ENCODE measurements at places on chromosomes 5 and 9.

GRCh38 chr5:174852143-174852542 lies 127.8 kb downstream of the MSX2 start:
- DNase-seq, result no peak

DNA sequence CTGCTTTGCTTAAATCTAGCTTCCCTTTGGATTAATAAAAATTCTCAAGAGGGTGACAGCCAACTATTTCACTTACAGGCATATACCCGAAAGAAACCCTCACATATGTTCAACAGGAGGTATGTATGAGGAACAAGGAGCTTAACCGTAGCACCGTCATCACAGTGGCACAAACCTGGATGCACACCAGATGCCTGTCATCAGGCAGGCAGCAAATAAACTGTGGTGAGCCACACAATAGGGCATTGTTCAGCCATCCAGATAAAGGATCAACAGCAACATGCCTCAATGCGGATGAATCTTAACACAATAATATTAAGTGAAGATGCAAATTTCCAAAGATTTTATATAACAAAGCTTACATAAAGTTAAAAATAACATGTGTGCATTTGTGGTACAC lies 5.5 kb upstream of the TNFSF15 start:
- DNase-seq, result no peak

- DNase-seq, result no peak
These were observed 31.2 kb downstream of the LHX3 start for GRCh38 chr9:136173648-136174290.

- DNase-seq, result no peak
These were observed 53.2 kb downstream of the NAA35 start for GRCh38 chr9:85994191-85994590.

DNA sequence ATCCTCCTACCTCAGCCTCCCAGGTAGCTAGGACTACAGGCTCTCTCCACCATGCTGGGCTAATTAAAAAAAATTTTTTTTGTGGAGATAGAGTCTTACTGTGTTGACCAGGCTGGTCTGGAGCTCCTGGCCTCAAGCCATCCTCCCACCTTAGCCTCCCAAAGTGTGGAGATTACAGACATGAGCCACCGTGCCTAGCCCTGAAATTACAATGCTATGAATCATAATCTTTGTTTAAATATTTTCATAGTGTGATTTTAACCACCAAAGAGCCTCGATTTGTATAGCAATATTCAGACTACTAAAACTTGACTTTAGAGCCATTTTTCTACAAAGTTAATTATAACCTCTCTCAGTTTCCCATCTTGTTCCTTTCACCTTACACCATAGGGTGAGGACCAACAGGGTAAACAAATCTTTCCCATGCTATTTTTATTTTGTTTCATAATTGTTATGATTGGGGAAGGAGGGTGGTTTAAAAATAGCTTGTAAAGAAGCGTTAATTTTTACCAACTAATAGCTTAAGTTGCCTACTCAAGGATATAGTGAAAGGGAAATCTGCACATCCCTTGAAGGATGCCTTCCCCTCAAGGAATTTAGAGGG lies 32.7 kb downstream of the UBE2D2 start:
- no peak for DNase-seq

DNA sequence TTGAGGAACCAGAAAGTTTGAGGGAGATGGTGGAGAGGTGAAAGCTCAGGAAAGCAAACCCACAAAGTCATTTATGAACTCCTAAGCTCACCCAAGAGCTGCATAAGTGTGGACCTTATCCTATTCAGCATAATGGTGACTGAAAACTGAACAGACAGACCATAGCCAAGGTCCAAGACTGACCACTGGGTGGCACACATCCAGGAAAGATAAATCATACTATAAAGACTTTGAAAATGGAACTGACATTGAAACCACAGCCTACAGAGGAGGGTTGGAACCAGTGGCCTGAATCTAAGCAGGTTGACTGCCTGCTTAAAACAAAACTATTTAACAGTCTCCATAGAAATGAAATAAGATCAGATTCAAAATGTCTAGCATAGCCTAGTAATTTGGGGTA lies 121.0 kb upstream of the RGS7BP start:
- DNase-seq, result no peak

DNA sequence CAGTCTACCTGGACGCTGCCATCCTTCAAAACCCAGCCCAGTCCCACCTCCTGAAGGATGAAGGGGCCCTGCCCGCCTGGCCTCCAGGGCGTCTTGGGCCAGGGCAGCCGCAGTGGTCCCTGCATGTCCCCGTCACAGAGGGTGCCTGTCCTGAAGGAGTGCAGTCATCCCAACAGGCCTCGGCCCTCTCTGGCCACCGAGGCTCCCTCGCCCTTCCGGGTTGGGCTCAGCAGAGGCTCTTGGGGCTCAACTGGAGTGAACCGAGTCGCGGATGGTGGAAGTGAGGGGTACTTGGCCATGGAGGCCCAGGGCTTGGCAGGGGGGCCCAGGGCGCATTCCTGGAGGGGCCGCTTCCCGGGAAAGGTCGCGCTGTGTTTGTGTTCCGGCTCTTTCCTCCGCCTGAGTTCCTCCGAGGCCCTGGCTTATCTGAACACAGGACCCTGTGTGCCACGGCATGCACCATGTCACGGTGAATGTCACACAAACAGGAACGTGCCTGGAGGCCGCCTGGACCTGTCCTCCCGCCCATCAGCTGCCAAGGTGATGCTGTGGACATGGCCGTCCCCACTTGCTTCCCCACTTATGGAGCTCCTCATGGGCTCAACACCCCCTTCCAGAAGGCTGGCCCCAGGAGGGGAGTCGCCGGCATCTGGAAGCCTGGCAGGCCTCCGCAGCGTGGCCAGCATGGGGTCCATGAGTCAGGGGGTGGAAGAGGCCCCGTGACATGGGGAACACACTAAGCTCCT lies 25.7 kb upstream of the OBP2B start:
- no peak for DNase-seq

DNA sequence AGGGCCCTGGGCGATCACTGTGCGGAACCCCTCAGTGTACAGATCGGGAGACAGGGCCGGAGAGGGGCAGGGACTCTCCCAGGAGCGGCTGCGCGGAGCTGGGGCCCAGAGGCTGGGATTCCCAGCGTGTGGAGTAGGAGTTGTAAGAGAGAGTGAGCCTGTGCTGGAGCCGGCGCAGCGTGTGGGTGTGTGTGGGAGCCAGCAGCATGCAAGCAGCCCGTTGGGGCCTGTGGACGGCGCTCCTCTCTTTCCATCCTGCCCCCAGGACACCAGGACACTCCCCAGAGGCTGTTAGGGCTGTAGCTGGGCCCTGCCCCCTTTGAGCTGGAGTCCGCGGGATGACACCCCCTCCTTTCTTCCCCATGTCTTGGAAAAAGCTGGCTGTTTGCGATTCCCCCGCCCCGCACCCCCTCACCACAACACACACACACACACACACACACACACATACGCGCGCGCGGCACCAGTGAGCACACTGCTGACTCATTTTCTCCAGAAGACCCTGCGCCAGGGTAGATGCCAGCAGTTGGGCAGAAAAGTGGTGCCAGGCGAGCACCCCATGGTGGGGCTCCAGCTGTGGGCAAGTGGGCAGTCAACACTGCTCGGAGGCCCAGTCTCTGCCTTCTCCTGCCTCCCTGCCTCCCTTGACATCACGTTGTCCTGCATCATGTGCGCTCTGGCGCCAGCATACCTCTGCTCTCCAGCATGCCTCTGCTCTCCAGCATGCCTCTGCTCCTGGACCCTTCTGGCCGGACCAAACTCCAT lies 1.5 kb downstream of the COL27A1 start:
- no peak for DNase-seq

- DNase-seq, result no peak
These were observed 262.7 kb upstream of the CLINT1 start for GRCh38 chr5:158121678-158122077.

GRCh38 chr5:171808951-171809350 lies 23.3 kb downstream of the SMIM23 start:
- no peak for DNase-seq

DNA sequence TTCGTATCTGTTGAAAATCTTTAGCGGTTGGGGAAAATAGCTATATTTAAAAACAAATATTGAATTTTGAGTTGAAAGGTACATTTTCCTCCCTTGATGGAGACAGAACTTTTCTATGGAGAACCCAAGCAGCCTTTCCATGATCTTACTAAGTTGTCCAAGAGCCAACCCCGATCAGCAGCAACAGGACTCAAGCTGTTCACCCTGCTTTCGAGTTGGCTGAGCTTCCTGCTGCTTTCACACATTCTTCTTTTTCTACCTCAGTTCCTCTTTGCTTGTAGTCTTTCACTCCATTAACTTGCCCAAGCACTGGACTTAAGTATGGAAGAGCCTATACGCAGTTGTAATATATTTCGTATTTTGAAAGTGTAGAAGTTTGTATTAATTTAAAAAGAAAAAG lies 59.4 kb downstream of the IL6ST start:
- DNase-seq, result no peak

DNA sequence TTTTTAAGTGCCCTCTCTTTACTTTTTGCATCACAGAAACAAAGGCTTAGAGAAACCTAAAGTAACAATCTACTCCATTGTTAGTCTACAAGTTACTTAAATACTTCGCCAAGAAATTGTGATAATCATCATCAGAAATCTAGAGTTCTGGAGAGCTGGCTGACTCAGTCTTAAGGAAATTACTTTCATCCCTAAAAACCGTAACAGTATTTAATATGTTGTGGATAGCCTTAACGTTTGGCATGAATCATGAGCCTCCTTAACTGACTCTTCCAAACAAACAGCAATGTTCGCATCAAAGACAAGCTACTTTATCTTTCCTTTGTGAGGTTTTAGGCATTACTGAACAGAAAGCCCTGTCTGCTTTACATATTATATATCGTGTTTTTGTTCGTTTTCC lies 128.7 kb downstream of the NIPBL start:
- no peak for DNase-seq

DNA sequence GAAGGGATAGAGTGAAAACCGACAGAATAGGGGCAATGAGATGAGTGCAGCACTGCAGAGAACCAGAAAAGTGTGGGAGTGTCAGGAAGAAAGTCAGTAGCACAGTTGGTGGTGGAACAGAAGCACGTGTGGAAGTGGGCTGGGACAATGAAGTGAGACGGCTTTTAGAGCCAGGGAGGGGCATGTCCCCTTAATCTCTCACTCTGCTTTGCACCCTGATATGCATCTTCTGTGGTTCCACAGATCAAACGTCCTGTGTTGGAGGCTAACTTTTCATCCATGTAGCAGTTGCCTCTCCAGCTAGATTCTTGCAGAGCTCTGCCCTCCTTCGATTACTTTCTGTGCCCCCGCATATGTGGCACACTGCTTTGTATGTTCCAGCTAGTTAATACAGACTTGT lies 163.6 kb downstream of the DOCK8 start:
- no peak for DNase-seq

- no peak for DNase-seq
These were observed 516 bp downstream of the MAST4 start for GRCh38 chr5:66596636-66597182.

- no peak for DNase-seq
These were observed 32.1 kb upstream of the CLPTM1L start for GRCh38 chr5:1376981-1377380.

GRCh38 chr9:115114546-115114945 lies 3.4 kb downstream of the TNC start:
- DNase-seq, result no peak

- no peak for DNase-seq
These were observed at the start of gene ADCY2 for GRCh38 chr5:7395947-7396712. Gene ADCY2 (plus strand): TSS chr5:7396138. CDS start chr5:7396297, 159 bp downstream.

- no peak for DNase-seq
These were observed 103.7 kb downstream of the CMYA5 start for GRCh38 chr5:79793304-79793703.

DNA sequence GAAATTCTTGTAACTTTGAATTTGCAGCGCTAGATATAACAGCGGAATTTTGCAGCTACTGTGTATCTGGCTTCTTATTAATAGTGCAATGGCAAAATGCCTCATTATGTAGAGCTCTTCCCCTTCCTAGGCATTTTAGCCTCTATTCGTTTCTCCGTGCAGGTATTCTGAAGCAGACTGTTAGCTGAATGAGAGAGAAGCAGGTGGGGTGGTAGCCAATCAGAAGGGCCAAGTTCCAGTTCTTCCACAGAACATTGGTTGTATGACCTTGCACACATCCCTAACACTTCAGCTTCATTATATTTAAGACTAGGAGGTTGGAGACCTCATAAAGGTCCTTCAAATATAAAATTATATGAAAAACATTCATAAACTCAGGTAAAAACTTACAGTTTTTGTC lies 1.2 kb upstream of the VPS13A start:
- DNase-seq, result no peak

- no peak for DNase-seq
These were observed 149.6 kb downstream of the ASTN2 start for GRCh38 chr9:117265253-117265652.

DNA sequence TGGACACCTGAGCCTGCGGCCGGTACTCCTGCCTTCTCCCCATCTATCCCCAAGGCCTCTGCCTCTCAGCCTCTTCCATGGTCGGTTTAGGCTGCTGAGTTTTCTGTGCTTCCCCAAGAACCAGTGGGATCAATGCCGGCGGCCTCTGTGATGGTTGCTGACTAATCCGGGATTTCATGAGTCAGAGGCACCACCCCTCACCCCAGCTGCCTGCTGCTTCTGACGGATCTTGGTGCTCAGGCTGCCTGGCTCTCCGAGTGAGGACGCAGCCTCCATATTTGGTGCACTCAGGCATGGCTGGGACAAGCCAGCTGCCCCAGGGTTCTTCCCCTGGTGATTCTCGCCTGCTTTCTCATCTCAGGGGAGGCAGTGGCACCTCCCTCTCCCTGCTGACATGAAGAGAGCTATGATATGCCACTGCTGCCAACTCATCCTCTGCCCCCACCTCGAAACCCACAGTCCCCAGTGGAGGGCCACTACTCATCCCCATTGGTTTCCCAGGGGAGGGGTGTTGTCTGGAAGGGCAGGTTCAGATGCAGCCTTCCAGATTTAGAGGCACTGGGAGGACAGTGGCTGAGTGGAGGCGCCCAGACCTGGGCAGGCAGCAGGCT lies 3.3 kb upstream of the MAN1B1 start:
- DNase-seq, result no peak

- DNase-seq, result no peak
These were observed 17.2 kb downstream of the FAM163B start for GRCh38 chr9:133591985-133592384.

DNA sequence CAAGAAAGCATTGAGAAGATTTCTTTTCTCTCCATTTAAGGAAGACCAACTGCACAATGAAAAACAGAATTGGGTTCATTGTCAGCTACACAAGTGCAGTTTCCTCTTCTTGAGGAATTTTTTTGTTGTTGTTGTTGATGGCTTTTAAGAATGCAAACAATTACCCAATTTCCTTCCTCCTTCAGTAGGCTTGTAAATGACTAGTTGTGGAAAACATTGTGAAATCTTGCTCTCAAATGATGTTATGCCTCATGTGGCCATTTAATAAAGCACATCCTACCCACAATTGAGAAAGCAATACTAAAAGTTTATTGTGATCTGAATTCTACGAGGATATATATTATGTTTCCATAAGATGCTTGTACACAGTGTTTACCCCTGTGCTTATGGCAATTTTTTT lies 171.6 kb downstream of the FAM174A start:
- DNase-seq, result peak; percentile 37

GRCh38 chr5:151072630-151073025 lies 8.2 kb downstream of the TNIP1 start:
- no peak for DNase-seq

- no peak for DNase-seq
These were observed 26.4 kb upstream of the FKTN start for GRCh38 chr9:105531530-105531929.

GRCh38 chr5:126633552-126633951 lies 32.8 kb downstream of the PHAX start:
- DNase-seq, result no peak
